ENCODE measurements at places on chromosomes 6 and 20.
A peak's percentile ranks its signal among the peaks of the same experiment; 100 is the strongest.

- DNase-seq, result no peak
Observed at GRCh38 chr6:163825033-163825432, 410.5 kb downstream of the QKI start.

DNA sequence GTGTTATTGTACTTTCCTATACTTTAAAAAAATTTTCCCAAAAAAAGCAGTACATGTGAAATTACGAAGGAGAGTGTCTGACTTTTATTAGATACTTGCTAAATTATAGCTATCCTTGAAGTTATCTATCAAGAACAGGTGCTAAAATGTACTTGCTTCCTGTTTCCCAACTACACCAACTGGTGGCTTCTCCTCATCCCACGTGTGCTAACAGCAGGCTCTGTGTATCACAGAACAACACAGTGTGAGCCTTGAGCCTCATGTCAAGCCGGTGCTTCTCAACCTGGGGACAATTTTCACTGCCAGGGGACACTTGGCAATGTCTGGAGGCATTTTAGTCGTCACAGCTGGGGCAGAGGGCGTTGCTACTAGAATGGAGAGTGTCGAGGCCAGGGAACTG lies 36.2 kb upstream of the CDYL start:
- DNase-seq, result no peak

DNA sequence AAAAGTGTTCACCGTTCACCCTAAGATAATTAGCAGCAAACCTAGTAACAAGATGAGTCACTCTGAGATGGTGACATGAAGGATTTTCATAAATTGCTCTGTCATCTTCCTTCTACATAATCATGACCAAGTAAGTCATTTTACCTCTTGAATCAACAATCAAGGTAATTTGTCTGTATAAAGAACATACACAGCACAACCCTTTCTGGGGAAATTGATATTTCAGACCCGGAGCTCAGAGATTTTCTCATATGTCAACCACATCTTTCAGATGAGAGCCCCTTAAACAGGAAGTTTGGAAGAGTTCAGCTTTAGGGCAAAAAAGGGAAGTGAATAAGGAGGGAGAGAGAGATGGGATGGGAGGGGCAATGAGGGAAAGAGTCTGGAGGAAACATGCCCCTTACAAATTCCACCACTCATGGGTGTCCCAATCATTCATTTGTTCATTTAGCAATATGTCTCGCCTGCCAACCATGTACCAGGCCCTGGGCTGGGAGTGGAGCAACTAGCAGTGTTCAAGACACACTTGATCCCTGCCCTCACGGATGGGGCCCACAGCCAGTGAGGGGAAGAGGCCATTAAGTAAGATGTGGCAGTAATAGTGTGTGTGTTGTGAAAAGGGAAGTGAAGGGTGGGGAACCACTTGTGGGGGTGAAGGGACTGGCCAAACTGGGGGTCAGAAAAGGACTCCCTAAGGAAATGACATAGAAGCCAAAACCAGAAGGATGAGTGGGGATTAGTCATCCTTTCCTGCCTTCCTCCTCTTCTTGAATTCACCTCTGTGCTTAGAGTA lies 190.9 kb downstream of the MAFB start:
- peak; percentile 66 for DNase-seq

DNA sequence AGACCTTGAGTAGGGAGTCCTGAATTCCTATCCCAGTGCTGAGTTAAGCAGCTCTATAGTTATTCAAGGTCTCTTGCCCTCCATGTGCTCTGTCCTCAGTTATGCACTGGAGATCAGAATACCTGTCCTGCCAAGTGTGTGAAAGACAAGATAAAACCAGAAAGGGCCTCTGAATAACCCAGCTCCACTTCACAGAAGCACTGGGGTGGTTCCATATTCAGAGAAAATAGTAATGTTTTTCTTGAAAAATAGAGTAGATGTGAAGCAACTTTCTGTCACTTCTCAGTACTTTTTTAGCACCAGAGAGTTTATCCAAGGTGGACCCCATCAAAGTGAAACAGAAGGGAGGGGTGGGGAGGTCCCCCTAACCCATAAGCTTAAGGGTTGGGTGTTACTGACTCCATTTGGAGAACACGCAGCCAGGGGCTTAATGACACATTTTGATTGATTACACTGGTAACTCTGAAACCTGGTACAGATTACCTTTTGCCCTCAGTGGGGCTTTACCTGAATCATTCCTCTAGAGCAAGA lies 509.8 kb upstream of the JARID2 start:
- no peak for DNase-seq

DNA sequence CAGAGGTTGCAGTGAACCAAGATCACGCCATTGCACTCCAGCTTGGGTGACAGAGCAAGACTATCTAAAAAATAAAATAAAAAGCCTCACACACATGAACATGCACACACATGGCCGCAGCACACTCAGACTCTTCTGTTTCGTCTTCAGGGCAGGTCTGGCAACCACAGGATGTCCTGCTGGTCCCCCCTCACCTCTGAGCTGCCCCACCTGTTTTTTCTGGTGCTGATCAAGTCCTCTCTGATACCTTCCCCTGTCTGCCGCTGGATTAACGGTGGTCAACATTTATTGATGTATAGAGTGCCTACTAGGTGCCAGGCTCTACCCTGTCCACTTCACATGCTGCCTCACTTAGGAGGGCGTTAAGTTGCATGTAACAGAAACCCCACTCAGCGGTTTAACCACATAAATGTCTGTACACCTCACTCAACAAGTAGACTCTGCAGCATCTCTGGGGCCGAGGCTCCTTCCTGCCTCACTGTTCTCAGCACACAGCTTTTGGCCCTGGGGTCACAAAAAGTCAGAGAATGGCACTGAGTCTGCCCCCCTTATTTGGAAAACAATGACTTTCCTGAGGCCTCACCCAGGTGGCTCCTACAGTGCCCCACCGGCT lies 4.5 kb upstream of the AP5S1 start:
- no peak for DNase-seq

GRCh38 chr6:25125736-25126135 lies 153.4 kb upstream of the CARMIL1 start:
- no peak for DNase-seq

- no peak for DNase-seq
Observed at GRCh38 chr20:5949943-5950270, 426 bp downstream of the TRMT6 start.

DNA sequence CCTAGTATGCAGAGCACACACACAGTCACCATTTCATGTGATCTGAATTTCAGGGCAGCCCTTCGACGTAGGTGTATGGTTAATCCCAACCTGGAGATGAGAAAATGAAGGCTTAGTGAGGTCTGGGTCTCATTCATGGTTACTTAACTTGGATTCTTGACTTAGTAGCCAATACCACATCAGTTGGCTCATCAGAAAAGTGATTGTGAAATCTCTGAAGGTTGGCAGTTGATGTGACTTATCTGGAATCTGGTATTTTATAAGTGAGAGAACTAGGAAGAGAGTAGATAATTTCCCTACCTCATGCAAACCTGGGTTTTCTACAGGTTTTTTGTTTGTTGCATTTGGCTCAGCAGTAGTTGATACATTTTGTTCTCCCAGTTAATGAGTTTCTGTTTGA lies 123.7 kb downstream of the CCDC170 start:
- peak; percentile 27 for DNase-seq

GRCh38 chr6:119312875-119313338 lies 36.7 kb downstream of the MAN1A1 start:
- no peak for DNase-seq

DNA sequence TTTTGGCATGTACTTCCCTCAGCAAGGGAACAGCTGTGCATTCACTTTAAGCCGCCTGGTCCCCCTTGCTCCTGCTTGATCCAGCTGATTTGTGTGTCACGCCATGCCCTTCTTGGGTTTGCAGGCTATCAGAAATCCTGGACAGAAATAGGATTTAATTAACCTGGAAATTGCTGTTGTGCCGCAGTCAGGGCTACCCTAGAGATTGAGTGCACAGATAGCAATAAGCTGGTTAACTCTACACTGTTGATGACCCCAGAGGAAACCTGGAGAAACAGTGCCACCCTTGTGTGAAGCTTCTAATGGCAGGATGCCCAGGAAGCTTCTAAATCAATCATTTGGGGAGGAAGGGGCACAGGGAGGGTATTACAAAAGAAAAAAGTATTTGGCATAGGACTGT lies 199.0 kb downstream of the JARID2 start:
- no peak for DNase-seq

GRCh38 chr6:20943922-20944321 lies 409.7 kb downstream of the CDKAL1 start:
- DNase-seq, result no peak

DNA sequence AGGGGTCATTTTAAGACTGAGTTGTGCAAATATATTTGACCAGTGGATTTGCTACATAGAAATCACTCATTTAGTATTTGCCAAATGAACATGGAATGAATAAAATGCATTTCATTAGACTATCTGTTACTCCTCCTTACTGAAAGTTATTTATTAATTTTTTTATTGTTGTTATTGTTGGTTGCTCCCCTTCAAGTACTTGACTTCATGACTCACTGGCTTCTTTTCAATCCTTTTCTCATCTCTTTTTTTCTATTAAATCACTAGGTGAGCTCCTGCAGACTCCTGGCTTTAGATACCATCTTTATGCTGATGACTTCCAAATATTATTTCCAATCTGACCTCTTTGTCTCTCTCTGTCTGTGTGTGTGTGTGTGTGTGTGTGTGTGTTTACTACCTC lies 192.2 kb upstream of the FAM83B start:
- no peak for DNase-seq

DNA sequence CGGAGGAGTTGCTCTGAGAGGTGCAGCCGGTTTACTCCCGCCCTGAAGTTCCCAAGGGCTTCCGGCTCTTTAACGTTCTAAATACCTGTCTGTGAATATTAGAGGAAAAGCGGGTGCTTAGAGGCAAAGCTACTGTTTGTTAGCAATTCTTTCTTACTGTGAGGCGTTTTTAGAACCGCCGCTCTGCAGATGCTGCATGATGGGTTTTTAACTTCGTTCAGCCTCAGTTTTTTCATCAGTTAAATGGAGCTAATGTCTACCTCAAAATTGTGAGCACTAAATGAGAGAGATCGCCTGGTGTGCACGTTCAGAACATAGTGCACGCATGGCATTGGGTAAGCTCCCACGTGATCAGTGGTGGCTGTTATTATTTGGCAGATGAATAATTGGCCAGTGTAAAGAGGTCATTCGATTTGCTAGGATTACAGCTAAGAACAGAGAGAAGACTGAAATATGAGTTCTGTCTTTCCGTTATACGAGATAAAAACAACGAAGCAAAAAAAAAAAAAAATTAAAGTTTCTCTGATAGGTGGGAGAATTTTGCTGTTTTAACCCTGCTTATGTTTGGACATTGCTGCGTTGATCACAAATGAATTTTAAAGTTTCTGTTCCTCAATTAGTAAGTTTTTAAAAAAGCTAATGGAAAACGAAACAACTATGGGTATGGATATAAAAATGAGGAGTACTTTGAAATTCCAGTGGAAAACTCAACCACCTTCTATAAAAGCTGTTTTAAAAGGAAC lies 660 bp upstream of the TFB1M start:
- DNase-seq, result peak; percentile 84

Measured in mammary epithelial cell (primary cell).